ENCODE measurements at places on chromosomes 12 and 14.
A peak's percentile ranks its signal among the peaks of the same experiment; 100 is the strongest.

DNA sequence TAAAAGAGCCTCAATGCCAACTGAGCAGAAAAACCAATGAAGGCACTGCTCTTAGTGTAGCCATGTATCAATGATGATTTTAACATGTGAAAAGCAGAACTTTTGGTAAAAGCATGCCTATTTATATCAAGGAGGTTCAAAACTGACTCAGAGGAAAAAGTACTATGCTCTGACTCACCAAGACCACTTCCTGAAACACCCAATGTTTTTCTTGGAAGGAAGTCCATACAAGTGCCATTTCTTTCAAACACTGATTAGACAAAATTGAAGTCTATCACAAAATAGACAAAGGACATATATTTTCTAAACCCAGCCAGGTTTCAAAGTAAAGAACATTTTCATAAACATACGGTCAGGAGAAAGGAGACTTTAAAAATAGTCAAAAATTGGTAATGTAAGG, 88.6 kb downstream of the EPS8 start:
- peak; percentile 80 for DNase-seq

DNA sequence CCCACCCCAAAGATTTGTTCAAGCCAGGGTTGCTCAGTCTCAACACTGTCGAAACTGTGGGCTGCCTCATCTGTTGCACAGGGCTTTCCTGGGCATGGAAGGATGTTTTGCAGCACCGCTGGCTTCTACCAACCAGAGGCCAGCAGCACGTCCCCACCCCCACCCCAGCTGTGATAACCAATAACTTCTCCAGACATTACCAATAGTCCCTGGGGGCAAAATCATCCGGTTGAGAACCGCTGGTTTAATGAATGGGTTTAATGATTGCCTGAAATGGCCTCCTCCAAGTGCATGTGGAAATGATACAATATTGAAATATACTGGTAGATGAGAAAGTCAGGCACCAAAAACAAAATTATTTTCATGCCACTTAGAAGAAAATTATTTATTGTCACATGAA, 44.5 kb downstream of the RIMBP2 start:
- no peak for DNase-seq

DNA sequence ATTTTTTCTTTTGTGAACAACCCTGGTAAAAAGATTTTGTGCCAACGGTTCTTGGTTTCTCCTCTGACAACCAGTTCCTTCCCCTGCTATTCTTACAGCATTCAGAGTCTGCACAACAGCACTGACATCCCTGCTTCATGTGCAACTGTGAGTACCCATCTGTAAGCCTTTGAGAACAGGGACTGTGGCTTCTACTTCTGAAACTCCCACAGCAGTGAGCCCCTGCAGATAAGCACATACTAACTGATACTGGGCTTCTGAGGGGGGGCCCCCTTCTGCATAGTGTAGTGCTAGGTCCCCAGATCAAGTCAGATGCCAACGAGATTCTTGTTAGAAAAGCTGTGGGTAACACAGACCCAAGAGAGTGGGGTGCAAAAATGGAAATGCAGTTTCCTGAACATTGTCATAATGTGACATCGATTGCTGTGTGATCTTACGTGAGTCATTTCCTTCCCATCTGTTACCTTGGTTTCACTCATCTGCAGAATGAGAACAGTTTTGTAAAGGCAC, 11.1 kb upstream of the NINJ2 start:
- DNase-seq: no peak

- no peak for DNase-seq
Observed at GRCh38 chr12:82647853-82648252, 38.9 kb upstream of the TMTC2 start.
